ENCODE measurements at places on chromosomes 6 and 20.

DNA sequence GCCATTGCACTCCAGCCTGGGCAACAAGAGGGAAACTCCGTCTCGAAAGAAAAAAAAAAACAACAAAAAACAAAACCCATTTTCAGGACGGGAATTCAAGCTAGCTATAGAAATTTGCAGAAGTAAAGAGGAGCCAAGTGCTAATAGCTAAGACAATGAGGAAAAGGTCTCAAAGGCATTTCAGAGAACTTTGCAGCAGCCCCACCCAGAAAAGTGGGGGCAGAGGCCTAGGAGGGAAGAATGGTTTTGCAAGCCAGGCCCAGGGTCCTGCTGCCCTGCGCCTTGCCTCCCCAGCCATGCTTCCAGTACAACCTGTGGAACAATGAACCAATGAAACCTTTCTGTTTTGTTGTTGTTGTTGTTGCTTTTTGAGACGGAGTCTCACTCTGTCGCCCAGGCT is 38.3 kb upstream of the SAMHD1 start:
- DNase-seq: no peak

DNA sequence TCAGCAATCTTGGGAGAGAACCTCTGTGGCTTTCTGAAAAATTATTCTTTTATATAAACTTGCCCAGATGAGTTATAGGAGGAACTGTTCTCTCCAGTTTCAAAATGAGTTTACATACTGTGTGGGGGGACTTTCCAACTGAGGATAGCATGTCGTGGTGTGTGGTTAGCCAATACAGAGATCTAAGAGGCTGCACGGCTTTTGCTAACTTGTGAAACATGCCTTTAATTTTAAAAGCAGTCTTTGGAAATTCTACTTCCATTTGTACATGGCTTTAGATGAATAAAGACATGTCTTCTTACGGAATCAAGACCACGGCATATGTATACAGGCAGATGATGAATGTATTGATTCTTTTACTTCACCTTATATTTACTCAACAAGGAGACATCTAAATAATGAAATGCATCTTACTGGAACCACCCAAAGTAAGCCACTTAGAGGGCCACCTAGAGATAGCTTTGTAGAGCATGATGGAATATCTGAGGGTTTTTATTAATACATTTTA is 39.8 kb downstream of the HIVEP1 start:
- no peak for DNase-seq

- no peak for DNase-seq
Observed at GRCh38 chr6:227812-228338, 64.4 kb upstream of the DUSP22 start.

GRCh38 chr6:20719980-20720379 is 185.7 kb downstream of the CDKAL1 start:
- no peak for DNase-seq

DNA sequence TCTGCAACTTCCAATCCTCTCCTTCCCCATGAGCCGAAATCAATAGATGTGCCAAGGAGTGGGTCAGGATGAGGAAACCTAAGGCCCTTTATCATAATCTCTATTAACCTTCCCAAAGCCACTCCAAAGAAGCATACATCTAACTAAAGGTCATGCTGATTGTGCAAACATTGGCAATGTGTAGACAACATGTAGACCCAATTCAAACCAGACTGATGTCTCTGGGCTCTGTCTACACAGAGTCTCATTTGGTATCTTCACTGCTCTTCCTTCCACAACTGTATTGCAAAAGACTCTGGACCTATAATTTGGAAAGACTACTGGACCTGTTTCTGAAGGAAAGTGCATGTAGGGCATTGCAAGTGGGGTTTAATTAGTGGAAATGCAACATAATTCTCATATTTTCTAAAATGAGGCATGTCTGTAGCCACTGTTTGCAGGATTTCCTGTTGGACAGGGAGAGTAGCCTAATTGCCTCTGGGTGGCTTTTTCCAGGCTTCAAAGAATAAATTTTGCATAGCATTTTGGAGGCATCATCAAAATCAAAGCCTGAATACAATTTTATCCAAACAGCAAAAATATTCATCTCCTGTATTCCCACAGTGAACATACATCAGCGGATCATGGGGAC is 35.0 kb upstream of the MLIP start:
- DNase-seq: no peak

- no peak for DNase-seq
Observed at GRCh38 chr20:57559289-57559634, 1.6 kb upstream of the PCK1 start.

GRCh38 chr6:136471372-136471771 is 78.8 kb downstream of the MAP7 start:
- DNase-seq: no peak

- no peak for DNase-seq
Observed at GRCh38 chr6:15269011-15269410, 23.1 kb downstream of the JARID2 start.

DNA sequence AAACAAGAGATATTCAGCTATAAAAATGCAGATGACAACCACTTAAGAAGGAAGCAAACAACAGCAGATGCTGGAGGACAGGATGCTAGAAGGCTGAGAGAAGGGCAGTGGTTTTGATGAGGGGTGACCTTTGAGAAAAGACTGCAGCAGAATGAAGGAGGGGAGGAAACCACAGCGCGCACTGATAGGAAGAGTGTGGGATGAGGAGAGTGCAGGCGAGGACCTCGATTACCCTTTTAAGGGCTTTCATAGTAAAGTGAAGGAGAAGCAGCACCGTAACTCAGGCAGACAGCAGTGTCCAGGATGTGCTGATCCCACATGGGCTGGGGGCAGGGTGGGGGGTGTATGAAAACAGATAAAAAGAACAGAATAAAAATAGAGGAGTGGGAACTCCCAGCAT is 19.2 kb downstream of the ZBTB2 start:
- DNase-seq: no peak

- DNase-seq: no peak
Observed at GRCh38 chr6:99867026-99867425, 127.0 kb downstream of the MCHR2 start.

- DNase-seq: no peak
Observed at GRCh38 chr6:15150207-15150606, 95.7 kb upstream of the JARID2 start.

DNA sequence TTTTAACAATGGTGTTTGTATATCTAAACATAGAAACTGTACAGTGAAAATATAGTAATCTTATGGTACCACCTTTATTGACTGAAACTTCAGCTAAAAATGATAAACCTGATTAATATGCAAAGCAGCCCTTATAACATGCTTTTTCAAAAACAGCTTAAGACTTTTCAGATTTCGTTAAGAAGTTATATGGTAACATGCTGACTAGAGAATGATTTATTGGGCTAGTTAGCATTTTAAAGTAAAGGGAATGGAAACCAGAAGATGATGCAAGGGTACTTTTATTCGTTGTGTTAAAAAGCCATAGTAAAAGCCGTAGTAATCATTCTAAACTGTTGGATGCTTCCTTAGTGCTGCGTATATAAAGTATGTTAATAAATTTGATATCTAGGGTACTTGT is 50.5 kb downstream of the CBFA2T2 start:
- DNase-seq: no peak

GRCh38 chr6:108581237-108581931 is 20.7 kb downstream of the FOXO3 start:
- DNase-seq: no peak

GRCh38 chr6:39956936-39957335 is 22.7 kb upstream of the MOCS1 start:
- no peak for DNase-seq

DNA sequence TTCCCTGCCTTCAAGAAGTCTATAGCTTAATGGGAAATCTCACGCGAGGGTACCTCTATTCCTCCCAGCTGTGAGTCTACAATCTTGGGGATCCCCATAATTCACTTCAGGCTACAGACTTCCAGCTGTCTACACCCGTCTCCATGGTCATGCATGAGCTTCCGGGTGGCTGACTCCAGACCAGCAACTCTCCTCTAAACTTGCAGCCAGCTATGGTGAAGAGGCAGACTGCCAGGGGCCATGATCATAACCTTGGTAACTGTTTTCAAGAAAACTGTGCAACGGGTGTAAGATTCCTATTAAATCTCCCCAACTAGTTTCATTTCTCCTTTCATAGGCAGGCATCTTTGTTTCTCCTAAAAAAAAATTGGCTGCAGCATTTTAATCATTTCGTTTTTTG is 534.4 kb upstream of the CHD6 start:
- no peak for DNase-seq

DNA sequence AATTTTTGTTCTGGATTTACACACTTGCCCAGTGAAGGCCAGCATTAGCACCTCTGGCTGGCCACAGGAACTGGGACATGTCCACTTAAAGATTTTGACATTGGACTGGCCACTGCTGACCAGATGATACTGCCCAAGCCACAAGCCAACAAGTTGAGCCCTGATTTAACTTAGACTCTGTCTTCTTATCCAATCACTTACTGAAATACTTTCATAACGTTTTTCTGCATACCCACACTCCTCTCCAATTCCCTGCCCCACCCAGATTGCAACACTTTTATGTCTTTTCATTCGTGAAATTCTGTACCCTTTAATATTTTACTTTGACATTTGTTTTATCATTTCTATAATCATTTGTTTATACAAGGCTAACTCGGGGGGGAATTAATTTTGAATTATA is 170.3 kb upstream of the TAB2 start:
- DNase-seq: no peak

DNA sequence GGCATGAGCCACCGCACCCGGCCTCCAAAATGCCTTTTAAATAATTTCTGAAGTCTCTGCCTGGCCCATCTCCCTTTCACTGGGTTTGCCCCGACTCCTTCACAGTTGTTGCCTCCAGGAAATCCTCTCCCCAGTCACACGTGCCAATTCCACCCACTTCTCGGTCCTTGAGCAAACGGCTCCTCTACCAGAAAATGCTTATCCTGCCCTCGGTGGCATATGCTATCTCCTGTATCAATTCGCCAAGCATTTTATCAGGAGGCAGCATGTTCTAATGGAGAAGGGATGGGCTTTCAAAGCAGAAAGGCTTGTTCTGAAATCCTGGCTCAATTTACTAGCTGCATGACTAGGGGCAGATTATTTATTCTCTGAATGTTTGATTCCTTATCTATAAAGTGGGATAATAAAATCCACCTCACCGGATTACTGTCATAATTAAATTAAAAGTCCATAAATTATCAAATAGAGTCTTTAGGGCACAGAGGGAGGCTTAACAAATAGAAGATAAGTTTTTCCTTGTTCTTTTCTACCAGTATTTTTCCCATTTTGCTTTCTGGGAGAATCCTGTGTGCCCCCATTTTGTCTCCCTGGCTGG is 66.3 kb downstream of the PPP1R3G start:
- DNase-seq: no peak

GRCh38 chr6:88730611-88731011 is 232.8 kb downstream of the RNGTT start:
- DNase-seq: no peak

DNA sequence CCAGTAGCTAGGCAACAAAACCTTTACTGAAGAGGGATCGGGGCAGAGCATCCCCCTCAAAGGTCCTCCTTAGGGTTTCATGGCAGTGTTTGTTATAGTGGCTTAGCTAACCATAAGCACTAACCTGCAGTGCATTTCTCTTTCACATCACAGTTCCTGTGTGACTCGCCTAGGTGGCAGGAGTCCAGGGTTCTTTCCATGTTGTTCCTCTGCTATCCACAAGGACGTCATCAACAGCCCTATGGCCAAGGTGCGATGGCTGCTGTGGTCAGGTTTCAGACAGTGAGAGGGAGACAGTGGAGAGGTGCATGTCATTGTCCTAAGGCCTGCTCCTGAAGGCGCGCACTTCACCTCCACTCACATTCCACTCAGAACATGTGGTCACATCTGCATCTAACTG is 38.8 kb upstream of the FOXA2 start:
- no peak for DNase-seq

DNA sequence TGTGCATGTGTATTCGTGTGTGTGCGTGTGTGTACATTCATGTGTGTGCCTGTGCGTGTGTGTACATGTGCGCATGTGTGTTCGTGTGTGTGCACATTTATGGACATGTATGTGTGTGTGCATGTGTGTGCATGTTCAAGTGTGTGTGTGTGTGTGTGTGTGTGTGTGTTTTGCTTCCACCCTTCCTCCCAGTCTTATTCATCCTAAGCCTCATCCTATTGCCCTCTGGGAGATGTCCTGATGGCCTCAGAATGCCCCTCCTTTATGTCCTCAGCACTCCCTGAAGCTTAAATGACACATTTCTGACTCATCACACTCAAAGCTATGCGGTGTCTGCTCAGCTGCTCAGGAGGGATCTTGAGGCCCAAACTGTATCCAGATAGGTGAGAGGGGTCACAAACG is 76.6 kb upstream of the CCDC167 start:
- peak; percentile 39 for DNase-seq

GRCh38 chr6:169991031-169991390 is 239.6 kb downstream of the ERMARD start:
- no peak for DNase-seq

- no peak for DNase-seq
Observed at GRCh38 chr6:139425780-139426179, 51.3 kb upstream of the CITED2 start.

GRCh38 chr20:58526411-58526810 is 11.2 kb upstream of the APCDD1L start:
- DNase-seq: no peak

GRCh38 chr20:10671919-10672623 is 1.7 kb downstream of the JAG1 start:
- DNase-seq: no peak

DNA sequence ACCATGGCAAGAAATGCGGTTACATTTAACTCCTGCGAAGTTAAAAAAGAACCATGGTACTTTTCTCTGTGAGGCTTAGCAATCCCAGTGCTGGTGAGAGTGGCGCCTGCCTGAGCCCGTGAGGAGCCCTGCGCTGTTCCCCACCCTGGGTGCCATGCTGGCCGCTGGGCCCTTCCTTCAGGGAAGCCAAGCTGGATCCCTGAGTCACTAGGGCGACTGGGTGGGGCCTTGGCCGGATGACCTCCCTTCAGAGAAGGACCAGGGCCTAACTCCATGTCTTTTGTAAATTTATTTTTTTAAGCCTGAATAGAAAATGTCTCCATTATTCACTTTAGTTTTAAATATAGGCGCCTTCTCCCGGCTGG is 209.1 kb downstream of the ERMARD start:
- no peak for DNase-seq

DNA sequence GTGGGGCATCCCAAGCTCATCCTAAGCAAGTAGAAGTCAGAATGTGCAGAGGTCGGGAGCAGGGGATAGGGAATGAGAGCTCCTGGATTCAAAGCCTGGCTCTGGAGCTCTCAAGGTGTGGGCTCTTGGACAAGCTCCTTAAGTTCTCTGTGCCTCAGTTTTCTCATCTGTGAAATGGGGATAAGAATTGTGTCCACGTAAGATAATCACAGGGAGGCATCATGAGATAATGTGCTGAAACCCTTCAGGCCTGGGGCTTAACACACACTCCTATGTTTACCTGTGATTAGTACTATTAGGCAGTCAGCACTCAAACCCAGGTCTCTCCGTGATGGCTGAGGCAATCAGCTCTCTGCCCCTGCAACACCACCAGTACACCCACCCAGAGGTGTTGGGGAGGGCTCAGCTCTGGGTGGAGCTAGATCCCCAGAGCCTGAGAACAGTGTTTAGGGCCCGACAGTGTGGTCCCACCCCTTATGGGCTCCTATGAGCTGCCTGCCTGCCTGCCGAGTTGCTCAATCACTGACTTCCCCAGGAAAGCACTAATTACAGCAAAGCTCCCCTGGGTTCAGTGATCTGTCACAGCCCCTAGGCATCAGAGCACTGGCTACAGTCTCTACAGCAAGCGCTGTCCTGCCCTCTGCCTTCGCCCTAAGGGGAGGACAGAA is 6.3 kb upstream of the SIRPA start:
- DNase-seq: no peak
